ENCODE measurements at places on chromosomes 5 and 9.

DNA sequence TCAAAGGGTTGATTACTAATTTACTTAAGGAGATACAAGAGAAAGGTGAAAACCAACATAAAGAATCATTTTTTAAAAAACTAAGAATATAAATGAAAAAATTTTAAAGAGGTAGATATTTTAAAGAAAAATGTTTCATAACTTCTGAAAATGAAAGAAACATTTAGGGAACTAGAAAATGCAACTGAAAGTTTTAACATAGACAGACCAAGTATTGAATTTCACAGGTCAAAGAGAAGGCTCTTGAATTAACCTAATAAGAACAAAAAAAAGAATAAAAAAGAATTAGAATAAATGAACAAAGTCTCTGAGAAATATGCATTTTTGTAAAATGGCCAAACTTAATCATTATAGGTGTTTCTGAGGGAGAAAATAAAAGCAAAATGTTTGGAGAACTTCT lies 16.1 kb upstream of the FAM174A start:
- DNase-seq, result no peak

DNA sequence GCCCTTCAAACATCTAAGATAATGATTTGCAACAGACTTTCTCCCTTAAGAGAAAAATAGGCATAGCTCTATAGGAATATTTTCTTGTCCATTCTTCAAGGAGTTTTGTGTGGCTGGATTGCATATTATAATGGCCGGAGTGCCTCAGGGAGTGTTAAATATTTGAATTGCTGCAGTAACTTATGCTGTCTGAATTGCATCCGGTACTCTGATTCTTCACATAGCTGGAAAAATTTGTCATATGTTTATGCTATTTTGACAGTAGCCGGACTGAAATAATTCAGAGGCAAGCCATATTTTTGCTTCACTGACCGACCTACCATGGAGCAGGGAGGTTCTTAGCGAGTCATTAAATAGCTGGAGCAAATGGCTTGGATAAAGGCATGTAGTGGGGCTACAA lies 621.0 kb downstream of the ACTL7B start:
- no peak for DNase-seq

DNA sequence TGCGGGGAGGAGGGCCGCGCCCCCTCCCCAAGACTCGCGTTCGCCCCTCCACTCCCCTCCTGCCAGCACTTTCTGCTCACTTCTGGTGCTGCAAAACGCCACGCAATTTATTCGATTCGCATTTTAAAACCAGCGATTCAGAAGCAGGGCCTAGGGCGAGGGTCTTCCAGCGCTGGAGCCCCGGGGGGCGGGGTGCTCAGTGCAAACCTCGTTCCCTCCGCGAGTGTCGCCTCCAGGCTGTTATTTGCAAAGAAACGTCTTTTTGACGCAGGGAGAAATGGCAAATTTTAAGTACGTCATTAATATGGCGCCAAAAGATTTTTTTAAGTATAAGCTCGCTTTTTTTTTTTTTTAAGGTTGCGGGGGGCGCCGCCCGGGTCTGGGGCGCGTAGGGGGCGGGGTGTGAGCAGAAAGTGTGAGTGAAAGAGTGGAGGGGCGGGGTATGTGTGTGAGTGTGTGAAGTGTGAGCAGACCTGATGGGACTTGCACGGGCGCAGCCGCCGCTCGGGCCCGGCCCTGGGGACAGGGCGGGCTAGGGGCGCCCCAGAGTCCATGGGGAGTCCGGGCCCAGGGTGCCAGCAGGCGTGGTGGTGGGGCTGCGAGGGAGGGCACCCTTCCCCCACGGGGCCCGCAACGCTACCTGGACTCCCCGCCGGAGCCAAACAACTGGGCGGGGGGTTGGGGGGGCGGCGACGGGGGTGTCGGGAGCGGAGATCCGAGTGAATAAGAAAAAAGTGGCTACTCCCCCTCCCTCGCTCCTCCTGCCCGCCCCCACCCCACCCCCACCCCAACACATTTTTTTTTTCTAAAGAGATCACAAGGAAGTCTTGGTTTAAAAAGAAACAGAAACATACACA lies at the start of gene JADE2:
Gene JADE2, plus strand, starts transcription at position 845 of the 857 bp plus-strand sequence. CDS start 10,188 bp downstream, outside the sequence.
- peak; percentile 86 for DNase-seq

DNA sequence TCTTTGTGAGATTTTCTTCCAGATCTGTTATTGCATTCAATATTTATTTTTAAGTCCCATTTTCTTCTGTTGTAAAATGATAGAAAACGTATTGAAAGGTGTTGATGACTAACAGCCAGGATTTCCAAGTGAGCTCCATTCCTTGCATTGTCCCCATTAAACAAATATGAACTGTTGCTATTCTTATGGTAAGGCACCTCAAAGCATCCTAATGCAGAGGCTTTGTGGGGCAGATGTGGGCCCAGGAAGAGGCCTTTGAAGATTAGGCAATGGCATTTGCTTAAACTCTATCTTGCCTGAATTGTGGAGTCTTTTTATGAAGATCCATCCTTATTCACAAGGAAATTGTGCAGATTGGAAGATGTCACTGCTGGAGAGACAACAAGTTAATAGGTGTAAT lies 38.9 kb downstream of the NTRK2 start:
- no peak for DNase-seq

GRCh38 chr5:74205767-74206578 lies 434.6 kb downstream of the ENC1 start:
- no peak for DNase-seq

GRCh38 chr5:91928754-91929521 lies 545.8 kb upstream of the ARRDC3 start:
- DNase-seq, result peak; percentile 44

- DNase-seq, result no peak
These were observed 27.5 kb upstream of the SLC2A8 start for GRCh38 chr9:127369428-127369827.

DNA sequence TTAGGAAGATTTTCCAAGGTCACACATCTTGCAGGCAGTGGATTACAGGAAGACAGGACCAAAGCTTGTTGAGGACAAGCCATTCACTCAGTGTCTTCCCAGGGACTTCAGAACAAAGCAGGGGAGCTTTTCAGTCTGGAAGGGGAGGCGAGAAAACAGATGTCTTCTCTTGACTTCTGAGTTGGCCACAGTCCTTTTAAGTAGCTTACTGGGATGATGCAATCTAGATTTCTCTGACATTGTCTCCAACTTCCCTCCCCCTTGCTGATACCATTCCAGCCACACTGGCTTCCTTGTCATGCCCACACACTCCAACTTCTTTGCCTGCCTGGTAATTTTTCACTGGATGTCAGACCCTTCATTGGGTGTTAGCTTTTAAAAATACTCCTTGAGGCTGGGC lies 174.2 kb upstream of the TBC1D2 start:
- peak; percentile 30 for DNase-seq

GRCh38 chr9:85268131-85268530 lies 473.6 kb downstream of the AGTPBP1 start:
- no peak for DNase-seq

DNA sequence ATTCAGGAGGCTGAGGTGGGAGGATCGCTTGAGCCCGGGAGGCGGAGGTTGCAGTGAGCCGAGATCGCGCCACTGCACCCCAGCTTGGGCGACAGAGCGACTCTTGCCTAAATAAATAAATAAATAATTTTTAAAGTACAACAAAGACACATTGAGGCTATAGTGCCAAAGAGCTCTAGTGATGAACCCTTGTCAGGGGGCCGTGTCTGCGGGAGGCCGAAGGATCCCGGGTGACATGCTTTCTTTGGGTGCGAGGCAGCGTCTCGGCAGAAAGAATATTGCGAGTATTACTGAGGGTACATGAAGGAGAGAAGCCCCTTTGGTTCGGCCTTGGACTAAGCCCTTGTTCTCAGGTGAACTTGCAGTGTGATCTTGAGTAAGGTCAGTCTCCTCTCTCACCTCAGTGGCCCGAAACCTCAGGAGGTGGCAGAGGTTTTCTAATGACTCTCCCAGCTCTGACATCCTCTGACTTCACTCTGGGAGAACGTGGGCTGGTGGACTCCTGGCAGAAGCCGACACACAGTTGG lies 397 bp upstream of the RECK start:
- no peak for DNase-seq

DNA sequence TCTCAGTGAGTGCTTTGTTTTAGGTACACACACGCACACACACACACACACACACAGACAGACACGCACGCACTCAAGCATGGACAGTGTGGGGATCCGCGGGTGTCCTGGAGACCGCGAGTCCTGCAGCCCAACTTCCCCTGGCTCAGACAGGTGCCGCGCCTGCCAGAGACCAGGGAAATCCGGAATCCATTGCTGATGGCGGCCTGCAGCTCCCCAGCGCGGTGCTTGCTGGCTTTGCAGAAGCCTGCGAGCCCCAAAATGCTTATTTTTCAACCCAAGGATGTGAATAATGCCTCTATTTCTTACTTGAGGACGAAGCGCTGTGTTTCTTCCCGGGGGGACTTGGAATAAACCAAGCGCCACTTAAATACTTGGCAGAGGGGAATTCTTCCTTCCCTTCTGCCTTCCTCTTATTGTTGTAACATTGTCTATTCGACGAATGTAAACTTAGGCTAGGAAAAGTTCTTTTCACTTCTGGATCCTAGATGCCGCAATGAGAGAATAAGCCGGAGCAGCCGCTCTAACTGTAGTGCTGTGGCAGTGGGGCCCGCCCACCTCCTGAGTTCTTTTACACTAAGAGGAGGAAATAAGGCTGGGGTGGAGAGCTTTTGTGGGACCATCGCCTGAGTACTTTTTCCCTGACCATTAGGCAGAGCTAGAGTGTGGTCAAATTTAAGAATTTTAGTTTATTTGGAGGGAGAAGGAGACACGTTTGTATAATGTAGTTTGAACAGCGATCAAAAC lies 802 bp downstream of the ITGA2 start:
- DNase-seq, result peak; percentile 52

DNA sequence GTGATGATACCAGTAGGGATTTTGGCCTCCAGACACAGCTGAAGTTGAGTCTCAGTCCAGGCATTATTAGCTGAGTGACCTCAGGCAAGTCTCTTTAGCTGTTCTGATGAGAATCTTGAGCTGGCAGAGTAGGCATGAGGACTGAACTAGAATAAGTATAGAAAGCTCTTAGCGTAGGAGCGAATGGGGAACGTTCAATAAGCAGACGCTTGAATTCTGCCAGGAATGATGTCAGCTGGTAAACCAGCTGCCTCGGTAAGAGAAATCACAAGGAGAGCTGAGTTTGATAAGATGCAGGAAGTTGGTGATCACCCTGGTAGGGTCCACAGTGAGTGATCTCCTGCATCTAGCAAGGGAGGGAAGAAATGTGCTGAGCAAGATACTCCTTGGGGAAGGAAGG lies 280.4 kb downstream of the NTRK2 start:
- no peak for DNase-seq

GRCh38 chr9:81964218-81965171 lies 21.2 kb downstream of the SPATA31D3 start:
- DNase-seq, result no peak

GRCh38 chr9:98966676-98967075 lies 23.0 kb downstream of the COL15A1 start:
- DNase-seq, result no peak

GRCh38 chr5:4295663-4296339 lies 700.2 kb downstream of the IRX1 start:
- DNase-seq, result peak; percentile 38

GRCh38 chr9:84327184-84327583 lies 13.4 kb downstream of the SLC28A3 start:
- no peak for DNase-seq

GRCh38 chr9:136848393-136849037 lies 694 bp upstream of the PHPT1 start:
- peak; percentile 53 for DNase-seq

GRCh38 chr9:135644631-135645218 lies 5.4 kb upstream of the GLT6D1 start:
- DNase-seq, result no peak

DNA sequence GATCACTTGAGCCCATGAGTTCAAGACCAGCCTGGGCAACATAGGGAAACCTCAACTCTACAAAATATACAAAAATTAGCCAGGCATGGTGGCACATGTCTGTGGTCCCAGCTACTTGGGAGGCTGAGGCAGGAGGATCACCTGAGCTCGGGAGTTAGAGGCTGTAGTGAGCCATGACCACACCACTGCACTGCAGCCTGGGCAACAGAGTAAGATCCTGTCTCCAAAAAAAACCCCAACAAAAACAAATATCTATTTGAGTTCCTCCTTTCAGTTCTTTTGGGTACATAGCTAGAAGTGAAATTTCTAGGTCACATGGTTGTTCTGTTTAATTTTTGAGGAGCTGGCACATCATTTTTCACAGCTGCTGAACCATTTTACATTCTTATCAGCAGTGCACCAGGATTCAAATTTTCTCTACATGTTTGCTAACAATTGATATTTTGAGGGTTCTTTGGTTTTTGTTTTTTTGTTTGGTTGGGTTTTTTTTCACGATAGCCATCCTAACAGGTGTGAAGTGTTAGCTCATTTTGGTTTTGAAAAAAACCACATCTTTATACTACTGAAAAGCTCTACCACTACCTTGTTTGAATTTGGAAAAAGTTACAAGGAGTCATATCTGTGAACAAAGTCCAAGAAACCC lies 176.9 kb upstream of the SLC12A2 start:
- no peak for DNase-seq

DNA sequence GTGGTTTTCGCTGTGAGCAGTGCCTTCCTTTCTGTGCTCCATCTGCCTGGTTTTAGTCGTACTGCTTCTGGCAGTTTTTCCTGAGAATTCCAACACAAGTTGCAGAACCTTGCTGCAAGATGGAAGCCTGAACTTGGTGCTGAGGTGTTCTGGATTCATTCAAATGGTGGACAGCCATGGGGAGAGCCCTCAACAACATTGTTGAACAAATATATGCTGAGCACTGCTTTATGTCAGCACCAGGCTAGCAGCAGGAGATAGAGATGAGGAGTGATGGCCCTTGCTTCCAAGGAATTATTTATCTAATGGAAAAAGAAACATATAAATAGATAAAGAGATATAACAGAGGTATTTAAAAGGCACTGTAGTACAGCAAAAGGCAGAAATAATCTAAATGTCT lies 7.3 kb upstream of the RPS6 start:
- DNase-seq, result no peak

DNA sequence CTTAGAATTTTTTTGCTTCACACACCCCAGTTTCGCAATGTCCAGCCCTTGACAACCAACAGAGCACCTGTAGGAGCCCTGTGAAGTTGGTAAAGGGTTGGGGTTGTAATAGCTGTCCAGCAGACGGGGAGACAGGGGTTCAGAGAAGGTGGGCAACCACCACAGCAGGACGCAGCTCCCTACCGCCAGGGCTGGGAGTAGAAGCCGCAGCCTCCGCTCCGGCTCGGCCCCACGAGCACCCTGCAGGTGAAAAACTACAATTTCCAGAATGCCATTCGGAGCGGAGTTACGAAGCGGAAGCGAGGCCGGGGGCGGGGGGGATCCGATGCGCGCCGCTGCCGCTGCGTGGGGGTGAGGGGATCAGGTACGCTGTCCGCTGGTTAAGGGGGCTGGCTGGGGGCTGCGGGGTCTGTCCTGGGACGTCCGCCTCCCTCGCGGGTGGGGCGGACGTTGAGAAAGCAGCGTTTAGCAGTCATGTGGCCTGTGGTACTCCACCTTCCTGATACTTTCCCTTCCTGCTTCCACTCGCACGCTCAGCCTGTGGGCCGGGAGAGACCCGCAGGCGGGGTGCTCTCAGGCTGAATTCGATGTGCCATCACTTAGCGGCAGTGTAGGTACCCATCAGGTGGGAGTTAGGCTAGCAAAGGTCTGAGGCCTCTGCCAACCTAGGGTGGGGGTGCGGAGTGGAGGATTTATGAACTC lies at the start of gene TRMT10B:
Gene TRMT10B, plus strand, starts transcription at position 317 of the 702 bp plus-strand sequence. CDS start 8,127 bp downstream, outside the sequence.
- DNase-seq, result peak; percentile 71

- DNase-seq, result no peak
These were observed 43.5 kb downstream of the FBN2 start for GRCh38 chr5:128494516-128494915.

Data from SW480 (cell line).